A549 treated with Mapracorat at 1 μM for 4 hours (cell line): ENCODE measurements at places on chromosomes 3 and 15. TPM values are rescaled to one million over a fixed set of nuclear protein-coding genes. Genes with fewer than 3 reads are reported as not detected.

The EPHA3 gene
- not detected in 5 replicates for total RNA-seq

The KY gene
- total RNA-seq = 0.07 to 0.14 TPM (median 0.08 TPM) in 4 of 5 replicates, not detected in the other

The SH3GL3 gene
- 0.47 to 1.3 TPM (median 0.78 TPM) in 5 replicates for total RNA-seq

The ITGB5 gene
- 400 to 466 TPM (median 456 TPM) in 5 replicates for total RNA-seq

The TM2D3 gene
- total RNA-seq = 30.9 to 33.1 TPM (median 32.6 TPM) in 5 replicates

The PCOLCE2 gene
- total RNA-seq = 24.9 to 36.3 TPM (median 30.3 TPM) in 5 replicates

The CPN2 gene
- not detected in 5 replicates for total RNA-seq

The CYP1A2 gene
- total RNA-seq = not detected in 5 replicates

The GPR62 gene
- total RNA-seq = not detected in 5 replicates

The TRIM71 gene
- total RNA-seq = not detected in 5 replicates

The CLDN11 gene
- 0.13 to 0.21 TPM (median 0.18 TPM) in 3 of 5 replicates, not detected in the others for total RNA-seq
